ENCODE measurements at places on chromosomes 2 and 18.

- DNase-seq, result no peak
Measured at GRCh38 chr2:48633143-48633542, 15.5 kb downstream of the GTF2A1L start.

GRCh38 chr18:77255426-77256105, 5.9 kb downstream of the GALR1 start:
- no peak for DNase-seq

DNA sequence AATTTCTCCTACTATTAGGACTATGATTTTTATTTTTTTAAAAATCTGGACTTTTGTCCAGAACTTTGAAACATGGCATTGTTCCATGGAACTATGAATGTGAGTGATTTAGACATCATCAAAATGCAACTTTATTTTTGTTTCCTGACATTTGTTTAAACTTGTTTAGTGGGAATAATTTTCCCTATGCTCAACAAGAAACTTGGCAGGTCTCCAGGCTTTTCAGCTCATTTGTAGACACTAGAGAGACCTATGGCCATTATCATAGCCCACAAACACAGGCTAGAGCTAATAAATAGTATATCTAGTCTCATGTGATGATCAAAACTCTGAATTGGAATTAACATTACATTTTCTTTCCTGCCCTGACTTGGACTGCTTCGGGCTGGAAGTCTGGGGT, 145.1 kb upstream of the CELF4 start:
- no peak for DNase-seq

- no peak for DNase-seq
Measured at GRCh38 chr2:196322973-196323810, 151.8 kb upstream of the STK17B start.

DNA sequence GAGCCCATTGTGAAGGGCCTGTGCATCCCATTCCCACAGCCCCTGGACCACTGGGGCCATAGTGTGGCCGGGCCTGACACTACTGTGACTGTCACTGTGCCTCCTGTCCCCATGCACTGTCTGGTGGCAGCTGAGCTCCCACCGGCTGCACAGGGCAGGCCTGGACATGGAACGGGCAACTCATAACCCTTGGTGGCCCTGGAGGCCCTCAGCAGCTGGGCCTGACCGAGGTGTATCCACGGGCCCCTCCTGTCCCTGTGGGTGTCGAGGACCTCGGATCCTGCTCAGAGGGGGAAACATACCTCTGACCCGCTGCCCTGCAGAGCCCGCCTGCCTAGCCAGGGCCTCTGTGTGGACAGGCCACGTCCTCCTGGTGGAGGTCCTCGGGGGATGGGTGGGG, 7.8 kb upstream of the GAL3ST2 start:
- no peak for DNase-seq

- no peak for DNase-seq
Measured at GRCh38 chr2:217952409-217952808, 50.4 kb downstream of the TNS1 start.

DNA sequence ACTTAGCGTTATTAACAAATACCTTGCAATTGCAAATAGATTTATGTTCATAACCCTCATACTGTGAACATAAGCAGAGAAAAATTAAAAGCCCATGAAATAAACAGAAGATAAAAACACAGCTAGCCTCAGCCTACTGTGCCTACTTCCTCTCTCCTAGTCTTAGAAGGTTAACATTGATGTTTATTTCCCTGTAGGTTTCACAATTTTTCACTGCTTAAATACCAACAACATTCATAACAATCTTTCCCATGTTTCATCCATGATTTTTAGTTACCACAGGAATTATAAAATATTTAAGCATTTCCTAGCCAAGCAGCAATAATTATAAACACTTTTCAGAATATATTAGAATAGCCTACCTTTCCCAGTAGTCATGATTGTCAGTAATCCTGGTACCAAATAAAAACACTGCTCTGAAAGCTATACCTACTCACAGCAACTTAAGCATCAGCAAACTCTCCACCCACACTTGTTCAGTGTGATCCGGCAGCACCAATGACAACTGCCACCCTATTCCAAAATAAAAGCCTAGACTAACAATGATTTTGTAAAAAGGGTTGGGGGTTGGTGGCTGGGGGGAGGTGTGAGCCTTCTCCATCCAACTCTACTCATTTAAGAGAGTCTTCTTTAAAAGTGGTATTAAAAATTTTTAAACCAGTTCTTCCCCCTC, 40.6 kb upstream of the RNU4ATAC start:
- DNase-seq, result no peak

- no peak for DNase-seq
Measured at GRCh38 chr2:25234738-25235137, 66.4 kb upstream of the POMC start.
